ENCODE measurements at places on chromosomes 2 and 18.
A peak's percentile ranks its signal among the peaks of the same experiment; 100 is the strongest.

DNA sequence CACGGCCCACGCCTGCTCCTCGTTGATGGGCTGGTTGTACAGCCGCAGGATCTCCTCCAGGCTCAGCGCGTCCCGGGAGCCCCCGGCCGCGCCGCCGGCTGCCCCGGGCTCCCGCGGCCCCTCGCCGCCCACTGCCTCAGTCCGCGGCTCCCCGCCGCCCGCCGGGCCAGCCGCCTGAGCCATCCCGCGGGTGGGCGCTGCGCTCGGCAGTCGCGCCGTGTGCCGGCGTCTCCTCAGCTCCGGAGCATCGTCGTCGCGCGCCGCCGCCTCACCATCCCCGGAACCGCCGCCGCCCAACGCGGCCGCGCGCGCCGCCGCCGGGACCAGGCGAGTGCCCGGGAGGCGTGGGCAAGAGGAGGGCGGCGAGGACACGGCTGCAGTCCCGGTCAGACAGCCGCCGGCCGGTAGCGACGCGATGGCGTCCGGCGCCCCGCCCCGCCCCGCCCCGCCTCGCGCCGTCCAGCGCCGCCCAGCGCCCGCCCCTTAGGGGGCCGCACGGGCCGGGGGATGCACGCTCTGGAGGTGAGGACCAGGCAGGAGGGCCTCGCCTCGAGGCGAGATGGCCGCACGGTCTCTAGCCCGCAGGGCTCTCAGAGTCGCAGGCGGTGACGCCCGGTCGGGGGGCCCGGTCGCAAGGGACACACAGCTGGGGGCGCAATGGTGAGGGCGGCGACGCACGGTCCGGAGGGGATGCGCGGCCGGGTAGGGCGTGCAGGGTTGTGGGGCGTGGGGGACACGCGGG, at the start of gene SPIRE1:
SPIRE1 (minus strand) TSS at position 424 of the 742 bp plus-strand sequence; CDS start at position 183, 241 bp downstream.
- peak; percentile 16 for DNase-seq

DNA sequence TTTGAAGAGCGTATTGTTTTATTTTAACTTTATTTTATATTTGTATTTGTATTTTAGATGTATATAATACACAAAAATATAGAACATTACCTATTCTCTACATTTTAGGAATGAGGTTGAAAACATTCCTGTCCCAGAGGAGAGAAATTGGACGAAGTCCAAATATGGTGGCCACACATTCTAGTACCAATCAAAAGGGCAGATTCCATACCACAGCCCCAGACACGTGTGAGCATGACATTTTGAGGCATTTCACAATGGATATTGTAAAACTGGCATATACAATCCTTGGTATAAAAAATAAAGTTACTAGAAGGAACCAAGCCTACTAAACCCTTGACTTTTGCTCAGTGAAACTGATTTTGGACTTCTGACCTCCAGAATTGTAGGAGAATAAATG, 50.6 kb downstream of the C2orf76 start:
- DNase-seq = no peak

DNA sequence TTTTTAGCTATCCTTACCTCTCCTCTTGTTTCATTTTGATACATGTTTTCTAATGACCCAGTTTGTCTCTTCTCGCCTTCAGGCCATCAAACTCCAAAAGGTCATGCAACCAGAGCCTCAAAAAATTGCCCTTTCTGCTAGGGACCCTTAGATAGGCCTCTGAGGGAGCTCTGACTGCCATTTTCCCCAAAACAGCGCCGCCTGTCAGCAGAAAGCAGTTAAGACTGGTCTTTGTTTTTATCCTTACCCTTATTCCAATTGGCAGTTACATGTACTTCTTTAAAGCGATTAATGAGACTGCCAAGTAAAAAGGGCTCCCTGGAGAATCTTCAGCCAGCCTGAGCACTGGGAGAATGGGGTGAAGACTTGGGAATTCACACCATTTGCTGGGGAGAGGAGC, 55.1 kb upstream of the RIT2 start:
- no peak for DNase-seq

DNA sequence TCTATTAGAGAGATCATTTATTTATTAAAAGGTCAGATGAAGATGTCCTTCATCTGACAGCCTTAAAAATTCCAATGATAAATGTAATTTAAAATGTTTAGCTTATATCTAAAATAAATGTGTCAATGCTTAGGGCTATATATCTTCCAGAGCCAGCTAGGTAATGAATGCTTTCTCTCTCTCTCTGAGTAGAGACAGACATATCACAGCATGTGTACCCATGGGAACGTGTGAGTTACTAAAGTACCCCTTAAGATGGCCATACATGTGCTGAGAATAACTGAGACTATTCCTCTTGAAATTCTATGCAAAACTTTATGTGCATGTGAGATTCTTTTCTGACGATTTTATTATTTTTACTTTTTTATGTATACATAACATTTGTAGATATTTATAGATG, 420.9 kb upstream of the ST6GAL2 start:
- DNase-seq = no peak

GRCh38 chr2:33210626-33211025, 263.9 kb downstream of the LTBP1 start:
- DNase-seq = no peak

- peak; percentile 52 for DNase-seq
Measured at GRCh38 chr2:6917071-6917760, at the start of gene RNF144A. Gene RNF144A, plus strand, starts transcription at chr2:6917412. Its CDS starts 79,515 bp downstream, at chr2:6996927.

GRCh38 chr18:74446178-74446577, 10.9 kb downstream of the DIPK1C start:
- no peak for DNase-seq

DNA sequence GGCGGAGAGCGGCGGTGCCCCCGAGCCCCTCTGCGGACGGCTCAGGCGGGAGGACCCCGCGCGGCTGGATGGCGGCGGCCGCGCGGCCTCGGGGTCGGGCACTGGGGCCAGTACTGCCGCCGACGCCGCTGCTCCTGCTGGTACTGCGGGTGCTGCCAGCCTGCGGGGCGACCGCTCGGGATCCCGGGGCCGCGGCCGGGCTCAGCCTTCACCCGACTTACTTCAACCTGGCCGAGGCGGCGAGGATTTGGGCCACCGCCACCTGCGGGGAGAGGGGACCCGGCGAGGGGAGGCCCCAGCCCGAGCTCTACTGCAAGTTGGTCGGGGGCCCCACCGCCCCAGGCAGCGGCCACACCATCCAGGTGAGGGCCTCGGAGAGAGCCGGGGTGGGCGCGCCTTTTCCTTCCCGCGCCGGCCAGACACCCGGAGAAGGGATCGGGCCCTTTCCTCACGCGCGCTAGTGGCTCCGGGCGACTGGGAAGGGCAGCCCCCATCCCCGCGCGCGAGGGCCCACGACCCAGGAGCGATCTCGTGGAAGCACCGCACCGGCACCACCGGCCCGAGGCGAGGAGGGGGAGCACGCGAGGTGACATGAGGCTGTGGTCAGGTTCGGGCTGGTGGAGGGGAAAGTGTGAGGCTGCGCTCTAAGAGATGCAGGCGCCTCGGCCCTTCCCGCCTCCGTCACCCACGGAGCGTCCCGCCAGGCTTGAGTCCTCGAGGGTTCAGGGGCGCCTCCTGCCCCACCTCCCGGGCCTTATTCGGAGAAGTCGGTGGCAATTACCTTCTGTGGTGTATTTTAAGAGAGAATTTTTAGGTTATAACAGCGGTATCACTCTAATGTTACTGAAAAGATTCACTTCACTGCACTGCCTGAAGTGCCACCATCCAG, 607 bp downstream of the LAMA3 start:
- DNase-seq = no peak

- DNase-seq = no peak
Measured at GRCh38 chr18:3251249-3251962, 3.8 kb downstream of the MYL12A start.

GRCh38 chr2:101307950-101308431, 510 bp downstream of the RNF149 start:
- DNase-seq = peak; percentile 12

- DNase-seq = no peak
Measured at GRCh38 chr2:151189125-151189524, 72.5 kb downstream of the RBM43 start.

DNA sequence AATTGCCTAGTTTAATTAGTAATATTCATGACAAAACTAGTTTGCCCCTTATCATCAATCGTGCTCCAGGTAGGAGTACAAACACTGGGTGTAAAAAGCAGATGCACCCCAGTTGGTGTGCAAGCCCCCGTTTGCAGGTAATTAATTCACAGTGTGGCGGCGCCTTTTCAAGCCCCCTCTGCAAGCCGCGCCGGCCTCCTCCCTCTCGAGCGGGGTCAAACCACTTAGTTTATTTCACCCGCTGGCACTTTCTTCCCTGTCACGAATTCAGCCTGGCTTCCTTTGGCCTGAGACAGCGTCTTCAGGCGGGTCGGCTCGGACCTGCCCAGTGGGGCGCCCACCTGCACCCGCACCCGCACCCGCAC, 64.7 kb upstream of the MAPRE2 start:
- no peak for DNase-seq

DNA sequence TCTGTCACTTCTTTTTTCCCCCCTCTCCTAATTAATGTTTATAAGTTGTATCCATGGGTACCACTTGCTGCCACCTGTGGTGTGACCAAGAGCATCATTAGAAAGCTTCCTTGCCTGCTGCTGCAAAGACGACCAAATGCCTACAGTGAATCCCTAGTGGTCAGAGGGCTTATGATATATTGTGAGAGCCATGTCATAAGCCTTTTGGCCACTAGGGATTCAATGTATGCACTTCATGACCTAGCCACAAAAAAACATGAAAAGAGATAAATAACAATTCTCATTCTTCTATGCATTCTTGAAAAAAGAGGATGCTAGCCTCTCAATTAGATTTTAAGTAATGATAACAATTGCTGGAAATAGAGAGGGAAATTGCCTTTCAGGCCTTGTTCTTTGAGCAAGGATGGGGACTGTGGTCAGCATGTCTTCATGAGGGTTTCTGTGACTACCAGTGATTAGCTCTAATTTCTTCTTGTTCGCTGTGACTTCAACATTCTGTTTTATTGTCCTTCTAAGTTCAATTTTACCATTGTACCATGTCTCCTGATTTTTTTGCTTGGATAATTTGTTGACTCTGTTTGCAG, 435.3 kb downstream of the TGIF1 start:
- DNase-seq = no peak

DNA sequence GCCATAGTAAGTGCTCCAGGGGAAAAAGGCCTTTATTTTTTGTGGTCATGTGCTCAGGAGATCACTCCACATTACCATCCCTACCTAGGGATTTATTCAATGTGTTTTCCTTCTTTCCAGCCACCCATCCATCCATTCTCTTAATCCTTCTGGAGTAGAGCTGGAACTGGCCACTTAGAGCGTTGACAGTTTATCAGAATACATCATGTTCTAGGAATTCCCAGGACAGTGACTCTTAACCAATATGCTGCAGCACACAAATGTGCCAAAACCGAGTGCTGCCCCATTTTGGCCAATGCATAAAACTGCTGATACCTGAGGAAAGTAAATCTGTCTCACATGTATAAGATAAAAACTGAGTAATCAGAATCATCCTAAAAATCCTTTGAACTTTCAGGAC, 63.7 kb downstream of the FARSB start:
- DNase-seq = no peak

DNA sequence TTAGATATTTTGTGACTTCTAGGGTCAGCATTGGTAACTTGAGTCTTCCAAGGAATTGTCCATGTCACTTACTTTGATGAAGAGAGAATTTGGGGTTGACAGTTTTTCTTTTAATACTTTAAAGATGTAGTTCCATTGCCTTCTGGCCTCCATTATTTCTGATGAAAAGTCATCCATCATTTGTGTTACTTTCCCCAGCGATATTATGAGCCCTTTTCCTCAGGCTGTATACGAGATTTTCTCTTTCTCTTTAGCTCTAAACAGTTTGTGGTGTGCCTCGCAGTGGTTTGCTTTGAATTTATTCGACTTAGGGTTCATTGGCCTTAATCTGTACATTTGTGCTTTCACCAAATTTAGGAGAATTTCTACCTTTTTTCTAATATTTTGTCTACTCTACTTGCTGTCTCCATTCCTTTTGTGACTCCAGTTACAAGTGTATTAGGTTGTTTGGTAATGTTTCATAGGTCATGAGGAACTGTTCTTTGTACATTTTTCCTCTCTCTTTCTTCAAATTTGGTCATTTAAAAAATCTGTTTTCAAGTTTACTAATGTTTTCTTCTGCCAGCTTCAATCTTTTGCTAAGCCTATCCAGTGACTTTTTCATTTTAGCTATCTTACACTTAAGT, 131.4 kb upstream of the OTOS start:
- DNase-seq = no peak

DNA sequence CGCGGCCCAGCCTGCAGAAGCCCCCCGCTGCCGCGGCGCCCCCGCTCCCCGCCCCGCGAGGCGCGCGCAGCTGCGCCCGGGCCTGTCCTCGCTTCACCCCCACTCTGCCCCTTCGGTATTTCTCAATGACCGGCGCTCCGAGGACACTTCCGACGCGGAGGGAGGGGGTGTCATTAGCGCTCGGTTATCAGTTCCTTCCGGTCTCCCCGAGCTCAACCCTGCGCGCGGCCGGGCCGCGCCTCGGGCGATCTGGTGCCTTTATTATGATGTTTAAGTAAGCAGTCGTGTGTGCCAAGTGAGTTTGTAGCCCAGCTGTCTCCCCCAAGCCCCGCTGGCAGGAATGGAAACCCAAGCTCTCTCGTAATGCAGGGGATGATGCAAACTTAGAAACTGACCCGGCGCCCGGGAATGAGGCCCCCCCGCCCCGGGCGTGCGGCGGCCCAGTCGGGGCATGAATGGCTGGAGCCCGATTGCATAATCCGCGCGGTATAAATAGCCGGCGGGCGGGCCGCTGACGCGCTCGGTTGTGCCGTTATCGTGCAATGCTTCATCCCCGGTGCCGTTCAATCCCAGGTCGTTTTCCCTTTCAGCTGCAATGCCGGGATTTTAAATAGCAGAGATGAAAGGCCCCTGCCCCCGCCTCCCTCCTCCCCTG, 3.9 kb upstream of the SPRED2 start:
- peak; percentile 8 for DNase-seq

DNA sequence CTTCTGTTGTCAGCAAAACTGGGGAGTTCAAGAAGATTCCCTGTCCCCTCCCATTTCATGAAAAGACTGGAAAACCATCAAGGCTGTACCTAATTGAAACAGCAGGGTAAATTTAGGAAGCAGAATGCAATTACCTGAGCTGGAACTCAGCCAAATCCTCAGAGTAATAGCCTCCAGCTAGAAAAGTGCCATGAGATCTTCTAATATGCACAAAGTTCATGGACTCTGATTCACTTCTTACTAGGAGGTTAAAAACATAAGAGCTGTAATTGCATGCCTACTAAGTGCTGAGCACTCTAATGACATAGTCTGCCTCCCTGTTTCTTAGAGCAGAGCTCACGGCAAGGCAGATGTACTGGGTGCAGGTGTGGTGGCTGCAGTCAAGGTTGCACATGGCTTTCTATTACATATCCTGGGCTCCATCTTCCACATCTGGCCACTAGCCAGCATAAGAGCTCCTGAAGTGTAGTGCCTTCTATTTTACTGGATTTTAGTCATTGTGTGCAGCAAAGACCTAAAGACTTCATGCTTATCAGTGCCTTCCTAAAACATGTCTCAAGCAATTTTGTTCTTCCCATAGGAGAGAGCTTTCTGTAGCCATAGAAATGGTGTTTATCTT, 341.7 kb downstream of the PTPRM start:
- DNase-seq = no peak

GRCh38 chr2:68436270-68436669, 30.8 kb downstream of the FBXO48 start:
- no peak for DNase-seq

GRCh38 chr2:223269386-223269785, 217.4 kb downstream of the KCNE4 start:
- no peak for DNase-seq

GRCh38 chr2:99389946-99390345, 52.8 kb downstream of the EIF5B start:
- DNase-seq = no peak
